Cardiac septum (tissue), 1 donor: ENCODE measurements at places on chromosomes 16 and 17. TPM values are rescaled to one million over a fixed set of nuclear protein-coding genes. Genes with fewer than 3 reads are reported as not detected.

RANGRF gene
- total RNA-seq = 23.7 TPM

SLC6A2 gene
- not detected for total RNA-seq

GPRC5B gene
- total RNA-seq = 54.1 TPM

ELMO3 gene
- 0.92 TPM for total RNA-seq

CHST5 gene
- total RNA-seq = 0.11 TPM

CUEDC1 gene
- 46.6 TPM for total RNA-seq

KRT36 gene
- total RNA-seq = not detected

NKD1 gene
- total RNA-seq = 0.40 TPM

TMC8 gene
- total RNA-seq = 2.2 TPM

CASKIN1 gene
- total RNA-seq = 1.2 TPM

DPEP3 gene
- not detected for total RNA-seq

TNK1 gene
- total RNA-seq = 2.0 TPM

FOXN1 gene
- total RNA-seq = not detected

EXOC3L1 gene
- 2.8 TPM for total RNA-seq
